ENCODE measurements at places on chromosomes 16 and 17.

GRCh38 chr17:266219-266618 is 84.8 kb upstream of the DOC2B start:
- no peak for DNase-seq

DNA sequence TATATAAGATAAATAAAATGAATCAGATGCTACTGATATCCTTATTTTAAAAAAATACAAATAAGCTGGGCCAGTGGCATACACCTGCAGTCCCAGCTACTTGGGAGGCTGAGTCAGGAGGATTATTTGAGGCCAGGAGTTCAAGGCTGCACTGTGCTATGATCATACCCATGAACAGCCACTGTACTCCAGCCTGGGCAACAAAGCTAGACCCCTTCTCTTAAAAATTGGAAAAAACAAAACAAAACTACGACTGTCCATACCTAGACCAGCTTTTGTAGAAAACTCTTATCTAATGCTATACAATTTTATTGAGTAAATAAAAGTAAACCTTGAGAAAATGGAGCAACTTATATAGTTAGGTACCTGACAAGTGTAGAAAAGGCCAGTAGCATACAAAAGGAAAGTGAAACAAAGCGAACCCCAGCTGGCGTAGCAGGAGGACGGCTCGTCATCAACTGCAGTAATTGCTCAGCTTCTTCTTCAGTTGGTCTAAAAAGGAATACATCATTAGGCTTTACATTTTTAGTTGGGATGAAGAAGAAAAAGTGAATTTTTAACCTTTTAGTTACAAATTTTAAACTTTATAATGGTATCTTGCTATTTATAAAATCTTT is 23.6 kb downstream of the INTS2 start:
- no peak for DNase-seq

DNA sequence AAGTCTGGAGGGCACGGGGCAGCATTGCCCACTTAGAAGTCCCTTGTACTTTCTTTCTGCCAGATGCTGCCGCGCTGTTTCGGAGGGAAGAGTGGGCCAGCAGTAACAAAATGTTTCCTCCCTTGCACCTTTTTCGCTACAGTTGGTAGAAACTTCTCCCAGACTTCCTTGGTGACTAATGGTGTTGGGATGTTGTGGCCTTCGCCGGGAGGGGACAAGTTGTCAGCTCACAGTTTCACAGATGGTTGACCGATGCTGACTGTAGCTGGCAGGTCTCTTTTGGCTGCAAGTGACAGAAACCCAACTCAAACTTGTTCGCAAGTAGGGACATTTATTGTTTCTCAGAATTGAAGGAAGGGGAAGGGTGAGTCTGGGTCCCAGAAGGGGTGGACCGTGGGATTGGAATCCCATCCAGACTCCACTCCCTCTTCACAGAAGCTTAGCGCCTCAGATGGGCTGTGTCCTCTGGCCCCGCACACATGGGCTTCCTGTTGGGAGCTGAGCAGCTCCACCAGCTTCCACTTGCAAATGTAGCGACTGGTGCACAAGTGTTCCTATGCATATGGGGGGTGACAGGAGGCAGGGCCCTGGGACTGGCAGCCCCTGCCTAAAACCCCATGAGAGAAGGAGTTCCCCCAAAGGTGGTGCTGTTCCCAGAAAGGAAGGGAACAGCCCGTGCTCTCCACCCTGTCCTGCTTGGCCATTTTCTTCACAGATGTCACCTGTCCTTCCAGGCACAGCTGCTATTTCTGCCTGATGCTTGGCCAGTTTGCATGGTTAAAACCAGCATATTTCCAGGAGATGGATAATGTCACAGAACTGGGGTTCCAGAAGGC is 30.9 kb upstream of the RPRML start:
- DNase-seq: no peak

DNA sequence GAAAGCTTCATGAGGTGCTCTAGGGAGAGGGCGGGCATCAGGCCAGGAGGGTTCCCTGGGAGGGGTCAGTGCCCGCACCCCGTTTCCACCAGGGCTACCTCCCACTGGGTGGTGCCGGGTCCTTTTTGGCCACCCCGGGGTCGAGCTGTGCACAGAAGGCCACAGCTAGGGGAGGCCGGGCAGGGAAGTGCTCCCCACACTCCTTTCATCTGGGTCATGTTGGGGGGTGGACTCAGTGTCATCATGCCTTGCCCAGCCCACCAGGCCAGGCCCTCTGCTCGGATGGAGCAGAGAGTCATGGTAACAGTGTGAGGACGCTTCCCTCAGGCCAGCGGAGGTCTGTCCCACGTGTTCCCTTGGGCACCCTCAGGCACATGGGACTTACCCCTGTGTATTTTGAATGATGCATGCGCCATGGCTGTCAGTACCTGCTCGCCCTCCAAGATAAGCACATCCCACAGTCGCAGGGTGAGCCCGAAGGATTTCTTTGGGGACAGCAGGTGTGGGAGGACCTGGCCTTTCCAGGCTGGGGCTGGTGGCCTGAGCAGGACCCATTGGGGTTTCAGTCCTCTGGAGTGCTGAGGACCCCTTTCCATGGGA is 46.4 kb downstream of the TNFRSF13B start:
- no peak for DNase-seq

DNA sequence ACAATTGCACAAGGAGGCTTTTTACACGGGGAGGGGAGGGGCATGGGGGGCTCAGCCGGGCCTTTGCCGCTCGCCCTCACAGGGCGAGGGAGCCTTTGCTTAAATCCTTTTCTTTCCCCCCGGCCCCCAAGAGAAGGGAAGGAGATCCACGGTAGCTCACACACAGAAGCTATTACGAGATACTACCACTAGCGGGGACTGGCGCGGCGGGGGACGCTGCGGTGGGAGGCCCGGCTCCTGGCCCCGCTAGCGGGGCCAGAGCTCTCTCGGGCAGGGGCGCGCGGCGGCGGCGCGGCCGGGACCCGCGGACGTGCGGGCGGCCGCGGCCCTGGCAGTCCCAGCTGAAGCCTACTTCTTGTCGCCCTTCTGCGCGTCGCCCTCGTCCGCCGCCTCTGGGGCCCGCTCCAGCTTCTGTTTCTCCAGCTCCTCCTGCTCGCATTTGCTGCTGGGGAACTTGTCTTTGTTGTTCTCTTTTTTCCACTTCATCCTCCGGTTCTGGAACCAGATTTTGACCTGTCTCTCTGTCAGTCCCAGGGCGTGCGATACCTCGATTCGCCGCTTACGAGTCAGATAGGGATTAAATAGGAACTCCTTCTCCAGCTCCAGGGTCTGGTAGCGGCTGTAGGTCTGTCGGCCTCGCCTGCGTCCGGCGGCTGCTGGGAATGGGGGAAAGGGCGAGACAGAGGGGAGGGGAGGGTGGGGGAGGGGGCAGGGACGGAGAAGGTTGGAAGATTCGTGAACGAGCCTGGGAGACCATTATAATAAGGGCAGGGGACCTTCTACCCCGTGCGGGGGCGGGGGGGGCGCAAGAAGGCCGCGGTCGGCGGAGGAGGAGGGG is 2.0 kb downstream of the HOXB8 start:
- DNase-seq: no peak

DNA sequence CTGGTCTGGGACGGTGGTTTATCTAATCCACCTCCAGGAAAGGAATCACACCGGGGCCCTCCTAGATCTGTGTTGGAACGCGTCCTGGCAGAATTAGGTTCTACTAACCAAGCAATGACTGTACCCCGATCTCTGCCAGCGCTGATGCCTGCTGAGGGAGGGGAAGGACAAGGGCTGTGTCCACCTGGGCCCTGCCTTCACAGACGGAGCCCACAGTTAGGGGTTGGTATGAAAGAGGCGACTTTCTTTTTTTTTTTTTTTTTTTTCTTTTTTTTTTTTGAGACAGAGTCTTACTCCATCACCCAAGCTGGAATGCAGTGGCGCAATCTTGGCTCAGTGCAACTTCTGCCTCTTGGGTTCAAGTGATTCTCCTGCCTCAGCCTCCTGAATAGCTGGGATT is 9.9 kb upstream of the KRT19 start:
- DNase-seq: no peak
